Activated CD8-positive, alpha-beta T cell treated with anti-CD3 and anti-CD28 coated beads for 36 hours (primary cell): ENCODE measurements at places on chromosomes 5 and 9.

- DNase-seq = peak; percentile 5
Measured at GRCh38 chr5:63959177-63959982, 2.9 kb downstream of the HTR1A start.

- no peak for DNase-seq
Measured at GRCh38 chr9:114412048-114412683, 24.4 kb upstream of the AKNA start.

DNA sequence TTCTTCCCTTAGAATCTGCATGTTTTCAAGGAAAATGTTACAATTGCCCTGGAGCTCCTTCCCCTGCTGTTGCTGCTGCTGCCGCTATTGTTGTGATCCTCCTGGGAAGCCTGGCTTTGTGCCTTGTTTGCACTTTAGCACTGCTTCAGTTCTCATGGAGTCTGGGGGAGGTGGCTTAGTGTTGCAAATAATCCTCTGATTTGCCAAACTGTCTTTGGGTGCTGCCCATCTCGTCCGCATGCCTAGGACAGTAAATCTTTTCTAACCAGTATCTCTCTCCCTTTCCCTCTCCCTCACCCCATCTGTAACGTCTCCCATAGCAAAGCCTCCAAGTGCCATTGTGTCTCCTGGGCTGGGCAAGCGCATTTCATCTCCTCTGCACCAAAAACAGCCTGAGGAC is 30.3 kb downstream of the FAM240B start:
- DNase-seq = no peak

GRCh38 chr5:127042593-127042992 is 12.2 kb upstream of the MARCHF3 start:
- DNase-seq = no peak

DNA sequence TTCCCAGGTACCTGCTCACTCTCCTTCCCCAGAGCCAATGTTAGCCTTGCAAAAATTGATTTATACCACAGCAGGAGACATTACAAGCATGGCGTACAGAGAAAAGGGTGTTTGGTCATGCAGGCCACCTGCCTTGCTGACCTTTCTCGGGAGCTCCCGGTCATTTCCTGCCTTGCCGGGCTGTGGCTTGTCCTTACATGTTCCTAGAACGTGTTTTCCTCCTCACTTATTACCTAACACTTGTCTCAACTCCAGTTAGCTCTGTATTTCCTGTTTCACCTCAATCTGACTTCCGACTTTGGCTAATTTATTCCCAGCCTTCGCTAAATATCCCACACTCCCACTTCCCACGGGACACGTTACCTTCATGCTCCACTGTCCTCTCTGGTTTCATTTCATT is 282.5 kb downstream of the ICE1 start:
- no peak for DNase-seq

- peak; percentile 45 for DNase-seq
Measured at GRCh38 chr5:99004960-99005359, 76.2 kb upstream of the CHD1 start.

DNA sequence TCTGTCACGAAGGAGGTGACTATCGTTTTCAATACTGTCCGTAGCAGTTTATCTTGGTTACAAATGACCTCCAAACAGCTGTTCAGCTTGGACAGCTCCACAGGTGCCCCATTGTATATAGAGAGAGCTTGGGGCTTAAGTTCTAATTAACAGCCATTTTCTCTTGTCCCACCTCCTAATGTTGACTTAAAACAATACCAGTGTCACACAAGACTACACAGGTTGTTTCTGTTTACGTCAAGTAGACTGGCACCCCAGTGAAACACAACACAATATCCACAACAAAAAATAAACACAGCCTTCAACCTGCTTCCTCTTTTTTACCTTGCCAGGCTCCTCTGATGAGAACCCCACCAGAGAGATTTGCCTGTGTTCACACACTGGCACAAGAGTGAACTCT is 39.8 kb upstream of the TLE1 start:
- DNase-seq = no peak

GRCh38 chr9:130905125-130905901 is 8.7 kb upstream of the QRFP start:
- no peak for DNase-seq

DNA sequence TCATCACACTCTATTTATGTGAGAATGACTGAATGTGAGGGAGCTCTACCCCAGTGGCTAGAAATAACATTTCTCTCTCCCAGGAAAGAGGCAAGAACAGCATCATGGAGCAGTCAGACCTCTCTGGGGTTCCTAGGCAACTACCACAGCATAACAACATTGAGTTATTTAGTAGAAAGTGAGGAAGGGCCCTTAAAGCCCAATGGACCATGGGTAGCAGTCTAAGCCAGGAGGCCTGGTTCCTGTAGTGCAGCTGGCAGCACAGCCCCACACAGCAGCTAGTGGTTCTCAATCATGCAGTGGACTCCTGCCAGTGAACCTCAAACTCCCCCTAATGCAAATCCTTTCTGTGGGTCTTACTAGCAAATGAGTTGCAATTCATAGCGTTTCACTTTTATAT is 55.3 kb downstream of the SPEF2 start:
- peak; percentile 71 for DNase-seq

GRCh38 chr5:172380301-172380986 is 73.9 kb downstream of the SH3PXD2B start:
- DNase-seq = no peak

- no peak for DNase-seq
Measured at GRCh38 chr9:105735366-105735765, 41.0 kb downstream of the TMEM38B start.

DNA sequence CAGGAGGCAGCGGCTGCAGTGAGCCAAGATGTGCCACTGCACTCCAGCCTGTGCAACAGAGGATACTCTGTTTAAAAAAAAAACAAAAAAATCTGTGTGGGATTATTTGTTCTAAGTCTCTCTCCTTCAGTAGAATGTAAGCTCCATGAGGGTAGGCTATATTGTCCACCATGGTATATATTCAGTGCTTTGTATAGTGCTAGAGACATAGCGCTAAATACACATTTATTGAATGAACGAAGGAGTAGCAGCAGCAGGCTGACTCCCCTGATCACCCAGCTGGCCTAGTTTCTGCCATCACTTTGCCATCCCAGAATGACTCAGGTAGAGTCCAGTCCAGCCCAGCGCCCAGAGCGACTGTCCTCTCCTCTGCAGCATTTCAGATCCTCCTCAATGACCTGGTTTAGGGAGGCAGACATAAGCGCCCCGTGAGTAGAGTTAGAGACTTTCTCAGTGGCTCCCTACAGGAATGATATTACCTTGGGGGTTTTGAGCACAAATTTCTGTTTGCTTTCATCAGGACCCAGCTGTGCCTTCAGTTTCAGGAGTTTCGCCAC is 716 bp downstream of the HARS1 start:
- DNase-seq = no peak

DNA sequence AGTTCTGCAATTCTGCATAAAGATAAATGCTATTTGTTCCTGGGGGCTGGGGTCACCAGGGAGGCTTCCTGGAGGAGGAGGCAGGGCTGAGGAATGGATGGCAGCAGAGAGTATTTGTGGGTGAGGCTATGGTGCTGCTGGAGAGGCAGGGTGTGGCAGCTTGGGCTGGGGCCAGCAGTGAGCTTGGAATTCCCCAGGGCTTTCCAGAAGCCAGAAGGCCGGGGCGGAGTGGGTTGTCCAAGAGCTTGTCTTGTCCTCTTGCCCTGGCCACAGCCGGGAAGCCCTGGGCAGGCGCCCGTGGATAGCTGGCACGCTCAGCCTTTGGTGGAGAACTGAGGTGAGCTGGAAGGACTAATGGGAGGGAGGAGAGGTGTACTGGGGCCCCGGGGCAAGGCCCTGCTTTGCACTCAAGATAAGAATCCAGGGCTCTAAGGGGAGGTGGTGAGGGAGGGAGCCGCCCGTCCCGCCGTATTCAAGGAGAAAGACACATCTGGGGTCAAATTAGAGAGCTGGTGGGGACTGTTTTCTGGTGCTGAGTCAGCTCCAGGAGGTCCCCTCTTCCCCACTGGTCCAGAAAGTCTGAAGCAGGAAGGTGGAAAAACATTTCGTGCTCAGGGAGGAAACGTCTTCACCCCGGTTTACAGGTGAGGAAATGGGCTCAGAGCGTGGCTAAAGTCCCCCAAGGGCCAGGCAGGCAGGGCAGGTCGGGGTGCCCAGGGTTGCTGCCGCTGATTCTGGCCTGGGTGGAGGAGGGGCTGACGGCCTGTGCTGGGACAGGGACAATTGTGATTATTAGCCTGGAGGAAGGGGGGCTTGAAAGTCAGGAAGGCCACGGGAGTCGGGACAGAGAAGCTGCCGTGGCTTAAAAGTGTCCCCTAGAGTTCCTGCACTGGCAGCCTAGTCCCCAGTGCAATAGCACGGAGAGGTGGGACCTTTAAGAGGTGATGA is 26.9 kb upstream of the CNOT6 start:
- DNase-seq = no peak

DNA sequence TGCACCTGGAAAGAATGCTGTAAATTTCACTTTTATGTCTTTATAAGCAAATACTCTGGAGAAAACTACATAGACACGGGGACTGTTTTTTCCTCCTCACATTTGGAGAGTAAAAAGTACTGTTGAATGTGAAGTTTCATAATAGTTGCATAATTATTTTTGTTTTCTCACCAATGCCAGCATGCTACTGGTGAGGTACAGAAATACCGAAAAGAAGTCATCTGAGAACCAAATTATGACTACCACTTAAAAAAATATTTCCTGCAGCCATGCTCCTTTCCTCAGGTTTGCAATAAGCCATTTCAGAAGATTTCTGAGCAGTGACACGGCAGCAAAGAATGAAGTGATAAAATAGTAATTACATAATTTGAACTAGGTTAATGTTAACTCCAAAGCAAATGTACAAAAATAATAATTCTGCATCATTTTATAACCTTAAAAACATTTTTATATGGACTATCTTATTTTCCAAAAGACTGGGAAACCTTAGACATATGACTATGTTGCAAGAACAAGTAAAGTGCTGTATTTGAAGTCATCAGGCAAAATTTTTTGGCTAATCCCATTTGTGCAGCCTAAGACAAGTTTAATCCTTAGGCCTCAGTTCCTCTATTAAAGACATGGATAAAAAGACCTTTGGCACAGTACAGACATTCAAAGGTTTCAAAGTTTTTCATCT is 144.7 kb downstream of the PCSK1 start:
- DNase-seq = no peak

- DNase-seq = no peak
Measured at GRCh38 chr9:78866207-78867132, 569.5 kb downstream of the PSAT1 start.

GRCh38 chr9:26725573-26725972 is 167.0 kb downstream of the CAAP1 start:
- DNase-seq = no peak

GRCh38 chr5:100757618-100758017 is 145.5 kb downstream of the ST8SIA4 start:
- DNase-seq = no peak
